Activated B cell treated with CpG ODN at 0.5 μM for 24 hours (primary cell): ENCODE measurements at places on chromosomes 7 and 10.

DNA sequence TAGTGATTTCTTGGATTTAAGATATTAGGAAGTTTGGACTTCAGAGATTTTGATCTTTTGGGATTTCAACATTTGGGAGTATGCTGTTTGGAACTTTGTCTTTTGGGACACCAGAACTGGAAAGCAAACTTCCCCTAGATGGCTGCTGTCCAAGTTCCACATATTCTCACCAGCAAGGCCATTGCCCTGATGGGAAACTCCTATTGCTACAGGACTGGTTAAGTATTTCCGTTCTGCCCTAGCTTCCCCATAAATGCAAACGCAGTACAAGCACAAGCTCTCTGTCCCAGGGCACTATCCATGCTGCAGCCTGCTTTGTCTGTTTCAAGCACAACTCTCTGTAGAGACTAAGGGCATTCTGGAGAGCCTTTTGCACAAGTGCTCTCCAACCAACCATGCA is 79.3 kb upstream of the SLC25A13 start:
- DNase-seq = no peak

DNA sequence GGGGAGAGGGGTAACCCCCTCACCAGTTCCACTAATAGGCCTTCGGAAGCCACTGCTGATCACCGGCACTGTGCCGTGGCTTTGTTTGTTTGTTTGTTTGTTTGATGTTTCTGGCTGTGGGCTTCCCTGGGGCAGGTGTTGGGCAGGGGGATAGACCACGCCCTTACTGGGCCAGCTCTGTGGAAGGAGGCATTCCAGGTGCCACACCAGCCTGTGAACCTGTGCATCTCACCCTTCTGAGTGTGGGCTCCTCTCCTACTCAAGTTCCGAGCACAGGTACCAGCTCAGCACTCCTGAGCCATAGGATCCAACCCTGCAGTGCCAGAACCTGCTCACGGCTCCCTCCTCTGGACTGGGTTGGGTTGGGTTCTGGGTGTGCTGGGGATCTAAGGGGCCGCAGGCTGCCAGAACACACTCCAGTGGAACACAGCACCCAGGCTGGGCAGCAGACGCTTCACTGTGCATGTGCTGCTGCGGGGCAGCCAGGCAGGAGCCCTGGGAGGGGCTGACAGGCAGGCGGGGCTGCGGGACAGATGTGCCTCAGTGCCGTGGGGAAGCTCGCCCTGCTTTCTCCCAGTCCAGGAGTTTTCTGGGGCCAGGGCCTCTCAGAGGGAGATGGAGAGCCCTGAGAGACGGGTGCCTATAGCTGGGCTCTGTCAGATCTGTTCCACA is 1053.9 kb downstream of the CNTNAP2 start:
- DNase-seq = no peak

GRCh38 chr7:157490465-157490912 is 153.7 kb downstream of the DNAJB6 start:
- no peak for DNase-seq

DNA sequence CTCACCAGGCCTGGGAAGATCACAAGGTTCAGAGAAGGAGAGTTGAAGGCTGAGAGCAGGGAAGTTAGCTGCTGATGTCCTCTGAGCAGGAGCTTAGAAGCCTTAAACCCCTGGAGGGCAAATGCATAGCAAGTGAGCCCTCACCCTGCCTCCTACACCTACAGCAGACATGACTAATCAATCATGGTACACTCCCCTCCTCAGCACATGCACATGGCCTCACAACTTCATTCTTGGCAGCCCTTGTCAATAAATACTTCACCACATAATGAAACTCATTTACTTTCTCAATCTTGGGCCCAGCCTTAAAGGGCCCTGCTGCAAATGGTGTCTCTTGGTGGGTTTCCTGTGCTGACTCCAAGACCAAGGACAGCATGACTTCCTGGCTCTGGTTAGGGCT is 12.9 kb downstream of the MMRN2 start:
- no peak for DNase-seq

DNA sequence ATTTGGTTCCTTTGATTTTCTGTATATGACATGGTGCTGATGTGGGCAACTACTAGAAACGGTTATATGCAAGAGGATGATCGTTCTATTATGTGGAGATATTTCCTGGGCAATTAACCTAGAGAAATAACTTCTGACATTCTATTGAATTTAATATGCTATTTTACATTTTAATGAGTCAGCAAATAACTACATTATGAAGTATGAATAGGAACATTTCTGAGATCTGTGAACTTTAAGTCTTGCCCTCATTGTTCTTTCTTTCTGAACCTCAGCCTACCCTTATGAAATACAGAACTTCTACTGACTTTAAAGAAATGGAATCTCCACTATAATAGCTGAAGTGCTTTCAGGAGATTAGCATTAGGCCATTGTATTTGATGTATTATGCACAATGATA is 59.6 kb downstream of the ZNF800 start:
- DNase-seq = no peak

- no peak for DNase-seq
These were observed 109.0 kb downstream of the SVIL start for GRCh38 chr10:29525762-29526161.

GRCh38 chr10:61834519-61834918 is 67.0 kb upstream of the ARID5B start:
- no peak for DNase-seq

- no peak for DNase-seq
These were observed 61.6 kb downstream of the MICALL2 start for GRCh38 chr7:1397491-1398327.
